Glomerular endothelial cell (primary cell): ENCODE measurements at places on chromosomes 11 and 22. TPM values are rescaled to one million over a fixed set of nuclear protein-coding genes. Genes with fewer than 3 reads are reported as not detected.

GRCh38 chr11:62850911-62851806 lies 11.8 kb upstream of the WDR74 start:
- no peak for DNase-seq

GRCh38 chr22:29722587-29722986 lies 2.8 kb downstream of the CABP7 start:
- no peak for DNase-seq

GRCh38 chr11:125940145-125940544 lies 5.7 kb upstream of the VSIG10L2 start:
- DNase-seq = no peak

DNA sequence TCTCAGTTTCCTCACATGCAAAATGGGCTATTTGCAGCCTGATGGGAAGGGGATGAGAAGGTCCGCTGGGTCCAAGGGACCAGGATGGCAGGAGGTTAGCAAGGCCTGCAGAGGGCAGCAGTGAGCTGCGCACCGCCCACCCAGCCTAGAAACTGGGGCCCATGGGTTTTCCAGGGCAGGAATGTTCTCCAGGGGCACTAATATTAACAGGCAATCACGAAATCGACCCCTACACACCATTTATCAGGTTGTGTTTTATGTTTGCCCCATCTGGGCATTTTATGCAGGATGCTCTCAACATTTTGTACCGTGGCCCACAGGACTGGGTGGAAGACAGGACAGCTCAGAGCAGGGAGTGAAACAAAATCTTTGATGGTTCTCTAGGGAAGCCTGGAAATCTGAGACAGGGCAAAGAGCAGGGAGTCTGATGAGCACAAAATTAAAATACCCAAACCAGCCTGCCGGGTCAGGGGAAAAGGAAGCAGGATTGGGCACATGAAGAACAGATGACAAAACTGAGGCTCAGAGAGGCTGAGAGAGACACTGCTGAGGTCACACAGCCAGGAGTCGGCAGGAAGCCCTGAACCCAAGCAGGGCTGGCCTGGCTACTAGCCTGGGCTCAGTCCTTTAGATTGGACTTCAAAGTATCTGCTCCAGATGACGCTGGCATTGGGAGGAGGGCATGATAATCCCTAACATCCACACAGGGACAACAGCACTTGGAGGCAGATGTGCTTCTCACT lies 1.6 kb upstream of the BCR start:
- no peak for DNase-seq

GRCh38 chr11:6992457-6993417 lies 27.4 kb downstream of the ZNF214 start:
- DNase-seq = no peak

DNA sequence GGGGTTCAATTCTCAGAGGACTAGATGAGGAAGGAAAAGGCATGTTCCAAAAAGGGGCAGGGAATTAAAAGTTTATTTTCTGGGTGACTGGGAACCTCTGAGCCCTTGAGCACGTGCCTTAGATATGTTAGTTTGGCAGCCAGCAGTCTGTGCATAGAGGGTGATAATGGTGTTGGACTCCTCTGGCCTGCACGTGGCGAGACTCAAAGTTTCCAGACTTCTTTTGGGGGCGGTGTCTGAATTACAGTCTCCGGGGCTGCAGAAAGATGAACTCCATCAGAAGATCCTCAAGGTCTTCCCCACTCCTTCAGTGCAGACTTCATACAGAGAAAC lies 861 bp upstream of the ZNRF3 start:
- no peak for DNase-seq

GRCh38 chr11:9017773-9018172 lies 14.0 kb upstream of the NRIP3 start:
- no peak for DNase-seq

DNA sequence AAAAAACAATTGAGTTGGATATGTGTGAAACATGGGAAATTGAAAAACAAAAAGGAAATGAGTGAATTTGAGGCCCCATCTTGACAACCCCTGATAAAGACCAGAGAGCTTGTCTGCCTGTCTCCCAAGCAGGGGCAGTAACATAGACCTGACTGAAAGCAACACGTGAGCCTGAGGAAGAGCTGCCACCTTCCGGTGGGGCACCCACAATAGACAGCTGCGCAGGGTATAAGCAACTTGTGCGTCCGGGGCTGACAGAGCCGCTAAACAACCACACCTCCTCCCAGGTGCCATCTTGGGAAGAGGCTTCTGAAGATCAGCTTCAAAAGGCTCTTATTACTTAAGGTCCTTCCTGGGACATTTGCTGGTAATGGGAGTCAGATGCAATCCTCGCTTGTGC lies 166.8 kb downstream of the NTM start:
- DNase-seq = no peak

DNA sequence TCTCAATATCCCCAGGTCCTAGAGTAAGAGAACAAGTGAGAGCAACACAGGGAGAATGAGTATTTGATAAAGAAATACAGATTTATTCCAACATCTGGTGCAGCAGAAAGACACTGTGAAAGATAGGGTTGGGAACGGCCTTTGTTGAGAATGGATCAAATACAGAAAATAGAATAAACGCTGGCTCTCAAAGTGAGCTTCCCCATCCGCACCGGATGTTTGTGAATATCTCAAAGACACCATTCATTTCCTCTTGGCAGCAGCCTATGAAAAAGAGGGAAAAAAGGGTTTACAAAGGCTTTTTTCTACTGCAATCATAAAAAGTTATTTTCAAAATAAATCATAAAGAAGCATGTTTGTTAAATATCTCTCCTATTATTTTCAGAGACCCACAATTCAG lies 279.3 kb downstream of the CASP12 start:
- DNase-seq = no peak

DNA sequence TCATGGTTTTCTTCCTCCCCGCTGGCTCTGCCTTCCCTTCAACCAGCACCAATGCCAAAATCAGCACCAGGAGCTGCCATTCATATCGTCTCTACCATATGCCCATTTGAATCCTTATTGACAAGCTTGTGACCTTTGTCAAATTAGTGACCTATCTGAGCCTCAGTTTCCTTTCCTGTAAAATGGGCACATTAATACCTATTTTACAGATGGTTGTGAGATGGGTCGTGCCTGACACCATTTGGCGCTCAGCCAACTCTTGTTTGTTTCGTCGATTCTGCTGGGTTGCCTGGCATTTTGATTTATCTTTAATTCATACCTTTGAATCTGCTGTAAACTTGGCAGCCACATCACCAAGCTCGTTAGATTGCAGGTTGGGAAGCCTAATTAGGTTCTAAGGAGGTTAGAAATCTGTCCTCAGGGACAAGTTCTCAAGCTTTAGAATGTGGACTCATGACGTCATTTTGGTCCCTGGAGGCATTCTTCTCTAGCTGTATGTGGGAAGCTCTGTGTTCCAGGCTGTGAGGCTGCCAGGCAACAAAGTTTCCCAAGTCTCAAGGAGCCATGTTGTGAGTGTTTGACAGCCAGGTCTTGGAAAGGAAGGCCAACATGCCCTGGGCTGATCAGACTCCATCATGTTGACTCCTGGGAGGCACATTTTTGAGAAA lies 61.0 kb downstream of the RPS6KA4 start:
- DNase-seq = no peak

GRCh38 chr11:69531071-69531716 lies 49.7 kb downstream of the LINC01488 start:
- no peak for DNase-seq

DNA sequence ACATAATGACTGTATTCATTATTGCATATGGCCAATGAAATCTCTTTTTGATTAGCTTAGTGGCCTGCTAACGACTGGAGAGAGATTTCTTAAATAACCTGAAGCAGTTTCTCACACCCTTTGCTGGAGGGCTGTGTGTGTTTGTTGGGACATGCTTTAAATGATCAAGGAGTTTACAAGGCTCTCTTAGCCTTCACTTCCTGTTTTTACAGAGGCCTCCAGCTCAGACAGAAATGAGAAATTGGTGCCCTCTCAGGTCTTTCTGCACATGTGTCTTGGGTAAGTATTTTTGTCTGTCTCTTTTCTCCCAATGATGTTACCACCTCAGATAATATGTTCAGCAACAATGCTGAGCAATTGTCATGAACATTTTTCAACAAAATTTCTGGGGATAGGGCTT lies 884.4 kb upstream of the CNTN5 start:
- no peak for DNase-seq

DNA sequence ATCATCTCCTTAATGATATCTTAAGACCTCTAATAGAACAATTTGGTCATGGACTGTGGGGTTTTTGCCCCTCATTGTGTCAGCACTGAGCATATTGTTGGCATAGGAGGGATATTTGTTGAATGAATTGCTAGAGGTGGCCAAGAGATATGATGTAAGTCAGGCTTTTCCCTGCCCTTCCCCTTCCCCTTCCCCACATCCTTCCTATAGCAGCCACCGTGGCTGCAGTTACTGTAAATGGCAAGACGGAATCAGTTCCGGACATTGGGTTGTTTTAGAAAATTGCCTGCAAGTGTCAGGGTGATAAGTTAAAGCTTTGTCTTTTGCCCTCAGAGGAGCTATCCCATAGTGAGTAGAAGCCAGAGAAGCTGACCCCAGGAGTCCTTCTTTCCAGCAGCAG lies 23.0 kb downstream of the LIMK2 start:
- no peak for DNase-seq

GRCh38 chr11:134143801-134144200 lies 74.9 kb downstream of the JAM3 start:
- DNase-seq = no peak

The OR10A2 gene
- total RNA-seq = not detected in 2 replicates

The FOLR2 gene
- not detected in 2 replicates for total RNA-seq

The DGCR6 gene
- total RNA-seq = 10.2 and 11.2 TPM in 2 replicates

The CHRDL2 gene
- not detected in 2 replicates for total RNA-seq

The APOA4 gene
- not detected in 2 replicates for total RNA-seq

The PTPRJ gene
- total RNA-seq = 17.3 and 21.5 TPM in 2 replicates

The TMPRSS4 gene
- not detected in 2 replicates for total RNA-seq

The MS4A1 gene
- total RNA-seq = not detected in 2 replicates

The RCOR2 gene
- total RNA-seq = 0.29 and 1.1 TPM in 2 replicates

The B4GALNT4 gene
- total RNA-seq = 4.7 and 5.3 TPM in 2 replicates
